ENCODE measurements at places on chromosomes 5 and 9.

- DNase-seq = no peak
These were observed 15.1 kb downstream of the TEK start for GRCh38 chr9:27124151-27124550.

DNA sequence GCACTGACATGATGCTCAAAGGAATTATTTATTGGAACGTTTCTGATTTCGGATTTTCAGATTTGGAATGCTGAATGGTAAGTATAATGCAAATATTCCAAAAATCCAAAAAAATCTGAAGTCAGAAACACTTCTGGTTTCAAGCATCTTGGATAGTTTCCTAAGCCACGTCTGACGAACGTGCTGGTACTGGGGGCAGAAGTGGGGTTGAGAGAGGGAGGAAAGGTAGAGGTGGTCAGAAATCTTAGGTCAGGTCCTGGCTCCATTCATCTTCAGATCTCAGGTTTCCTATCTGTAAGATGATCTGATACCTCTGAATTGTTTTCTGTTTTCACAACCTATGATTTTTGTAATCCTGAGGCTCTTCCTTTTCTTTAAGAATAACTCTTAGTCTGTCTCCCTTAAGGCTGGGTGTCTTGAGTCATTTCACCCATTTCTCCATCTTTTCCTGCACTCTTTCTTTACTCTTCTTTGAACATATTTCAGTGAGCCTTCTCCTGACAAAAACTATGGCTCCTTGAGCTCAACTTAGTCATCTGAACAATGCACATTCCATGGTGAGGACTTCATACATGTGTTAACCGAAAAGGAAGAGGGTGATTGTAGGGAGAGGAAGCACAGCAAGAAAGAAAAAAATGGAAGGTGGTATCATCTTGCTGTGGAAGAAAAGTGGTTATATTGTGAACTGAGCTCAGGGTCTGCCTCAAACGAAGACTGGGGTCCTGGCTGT, 3.3 kb downstream of the SGCD start:
- no peak for DNase-seq

DNA sequence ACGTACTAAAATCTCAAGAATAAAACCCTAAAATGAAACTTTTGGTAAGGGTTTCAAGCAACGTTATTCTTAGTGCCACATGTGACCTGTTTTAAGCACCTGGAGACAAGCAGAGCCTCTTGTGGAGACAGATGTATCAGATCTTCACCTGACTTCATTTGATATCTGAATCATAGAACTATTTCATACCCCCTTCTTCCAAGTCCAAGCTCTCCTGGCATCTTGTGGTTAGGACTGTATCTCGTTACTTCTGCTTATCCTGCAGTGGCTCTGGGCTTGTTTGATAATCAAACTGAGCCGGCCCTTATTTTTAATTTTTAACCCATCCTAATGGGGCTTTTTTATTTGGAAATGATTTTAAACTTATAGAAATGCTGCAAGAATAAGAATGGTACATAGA, 11.1 kb upstream of the FSD1L start:
- DNase-seq = no peak

DNA sequence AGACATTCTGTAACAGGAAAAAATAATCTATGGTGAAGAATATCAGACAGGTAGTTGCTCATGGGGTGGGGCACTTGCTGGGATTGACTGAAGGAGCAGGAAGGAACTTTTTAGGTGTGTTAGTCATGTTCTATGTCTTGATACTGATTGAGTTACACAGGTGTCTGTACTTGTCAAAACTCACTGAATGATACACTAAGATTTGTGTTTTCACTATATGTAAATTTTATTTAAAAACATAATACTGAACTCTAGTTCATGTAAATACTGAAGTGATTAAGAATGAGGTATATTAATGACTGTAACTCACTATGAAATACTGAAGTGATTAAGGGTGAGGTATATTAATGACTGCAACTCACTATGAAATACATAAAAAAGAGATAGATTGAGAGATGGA, 28.5 kb downstream of the IL6ST start:
- no peak for DNase-seq

All from inflammatory macrophage treated with lipopolysaccharide for 4 hours (primary cell).